ENCODE measurements at places on chromosomes 11 and 22. TPM values are rescaled to one million over a fixed set of nuclear protein-coding genes. Genes with fewer than 3 reads are reported as not detected.

Gene MCHR1
- 1.5 TPM for total RNA-seq

Gene SLC15A3
- 20.9 TPM for total RNA-seq

DNA sequence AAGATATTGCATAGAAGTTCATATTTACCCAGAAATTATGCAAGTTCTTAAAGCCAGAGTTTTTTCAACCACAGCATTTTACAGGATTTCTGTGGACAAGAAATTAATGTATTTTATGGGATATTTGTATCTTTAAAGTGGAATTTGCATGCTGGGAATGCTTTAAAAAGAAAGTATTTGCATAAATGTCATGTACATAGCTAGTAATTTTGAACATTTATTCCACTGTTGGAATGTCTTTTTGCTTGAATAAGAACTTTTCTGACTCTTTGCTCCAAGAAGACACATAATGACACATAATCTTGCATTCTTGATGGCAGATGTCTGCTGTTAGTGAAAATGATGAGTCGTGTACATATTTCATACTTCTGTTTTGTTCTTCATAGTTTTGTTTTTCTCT lies 66.6 kb downstream of the ATXN10 start:
- DNase-seq = no peak

GRCh38 chr11:35035894-35036408 lies 103.0 kb upstream of the CD44 start:
- no peak for DNase-seq

DNA sequence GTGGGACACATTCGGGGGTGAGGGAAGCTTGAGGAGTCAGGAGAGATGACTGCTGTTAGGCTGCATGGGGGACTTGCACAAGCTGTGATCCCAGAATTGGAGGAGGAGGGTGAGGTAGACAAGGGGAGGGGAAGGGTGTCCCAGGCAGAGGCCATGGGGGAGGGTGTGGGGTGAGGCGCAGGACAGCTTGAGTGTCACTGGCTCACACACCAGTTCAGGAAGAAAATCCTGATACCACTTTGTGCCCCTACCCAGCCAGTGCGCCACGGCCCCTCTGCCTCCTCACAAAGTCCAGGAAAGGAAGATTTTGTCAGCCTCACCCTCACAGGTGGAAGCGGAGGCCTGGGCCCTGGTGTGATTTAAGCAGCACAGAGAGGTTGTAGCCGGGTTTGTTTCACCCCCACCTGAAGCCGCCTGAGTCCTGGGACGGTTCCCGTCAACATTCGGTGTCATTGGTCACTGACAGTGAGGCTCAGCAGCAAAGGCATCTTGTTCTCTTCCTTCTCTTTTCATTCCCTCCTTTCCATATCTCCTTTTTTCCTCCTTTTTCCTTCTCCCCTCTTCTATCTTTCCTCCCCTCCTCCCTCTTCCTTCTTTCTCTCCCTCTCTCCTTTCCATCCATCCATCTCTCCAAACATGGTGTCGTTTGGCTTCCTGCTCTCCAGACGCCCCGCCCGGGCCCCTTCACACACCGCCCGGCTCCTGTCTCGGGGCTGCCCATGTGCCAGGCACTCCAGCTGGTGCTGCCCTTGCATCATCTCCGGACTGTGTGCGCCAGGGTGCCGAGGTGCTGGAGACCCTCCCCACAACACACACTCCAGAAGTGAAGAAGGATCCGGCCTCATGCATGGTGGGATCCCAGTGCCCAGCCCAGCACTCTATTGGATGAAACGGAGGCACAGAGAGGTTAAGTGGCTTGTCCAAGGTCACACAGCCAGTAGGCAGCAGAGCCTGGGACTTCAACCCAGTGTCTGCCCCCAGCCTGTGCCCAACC lies 89.3 kb downstream of the MPPED1 start:
- DNase-seq = no peak

GRCh38 chr11:67302571-67303131 lies 679 bp upstream of the SSH3 start:
- DNase-seq = no peak

- DNase-seq = no peak
These were observed 1.9 kb downstream of the PATL1 start for GRCh38 chr11:59666969-59667368.

DNA sequence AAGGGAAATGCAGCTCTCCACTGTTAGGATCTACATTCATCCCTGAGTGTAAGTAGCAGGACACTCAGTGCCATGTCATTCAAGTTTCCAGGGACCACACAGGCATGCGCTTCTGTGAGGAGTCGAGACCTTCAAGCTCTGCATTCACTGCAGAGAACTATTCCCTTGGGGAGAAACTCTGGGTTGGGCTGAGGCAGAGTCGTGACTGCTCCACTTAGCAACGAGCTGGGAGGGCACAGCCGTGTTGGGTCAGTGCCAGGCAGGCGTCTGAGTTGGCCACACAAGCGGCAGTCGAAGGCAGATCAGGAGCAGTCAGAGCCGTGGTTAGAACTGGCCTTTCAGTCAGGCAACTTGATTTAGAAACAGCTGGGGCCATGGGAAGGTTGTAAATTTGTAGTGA lies 14.7 kb downstream of the MPEG1 start:
- DNase-seq = no peak

- no peak for DNase-seq
These were observed 35.7 kb upstream of the CELSR1 start for GRCh38 chr22:46572911-46573780.

- peak; percentile 42 for DNase-seq
These were observed 113.8 kb downstream of the RBFOX2 start for GRCh38 chr22:35914665-35915476.
